ENCODE measurements at places on chromosomes 11 and 22. TPM values are rescaled to one million over a fixed set of nuclear protein-coding genes. Genes with fewer than 3 reads are reported as not detected.

DNA sequence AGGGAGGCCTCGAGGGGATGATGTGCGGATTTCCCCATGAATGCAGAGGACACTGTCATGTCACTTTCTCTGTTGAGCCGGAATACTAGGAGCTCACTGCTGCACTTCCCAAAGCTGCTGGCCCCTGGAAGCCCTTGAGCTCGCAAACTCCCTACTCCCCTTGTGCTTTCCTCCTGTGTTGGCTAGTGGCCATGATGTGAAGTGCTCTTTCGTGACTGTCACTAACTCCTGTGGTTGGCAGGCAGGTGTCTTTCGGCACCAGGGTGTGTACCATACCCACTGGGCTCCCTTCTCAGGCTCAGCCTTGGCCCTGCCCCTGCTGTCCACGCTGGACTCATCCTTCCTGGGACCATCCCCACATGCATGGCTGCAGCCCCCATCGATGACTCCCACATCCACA lies 86.2 kb downstream of the BTBD10 start:
- no peak overlapping the region for H3K27ac ChIP-seq
- no peaks in the 10 kb centered on the region for H3K4me1 ChIP-seq
- no peak overlapping the region for H3K4me3 ChIP-seq
- no peaks in the 10 kb centered on the region for H3K27me3 ChIP-seq
- H3K36me3 ChIP-seq: no peaks in the 10 kb centered on the region

MUC2 gene
- not detected for total RNA-seq

CBLIF gene
- total RNA-seq: not detected

ALX4 gene
- total RNA-seq: 0.03 TPM

DNA sequence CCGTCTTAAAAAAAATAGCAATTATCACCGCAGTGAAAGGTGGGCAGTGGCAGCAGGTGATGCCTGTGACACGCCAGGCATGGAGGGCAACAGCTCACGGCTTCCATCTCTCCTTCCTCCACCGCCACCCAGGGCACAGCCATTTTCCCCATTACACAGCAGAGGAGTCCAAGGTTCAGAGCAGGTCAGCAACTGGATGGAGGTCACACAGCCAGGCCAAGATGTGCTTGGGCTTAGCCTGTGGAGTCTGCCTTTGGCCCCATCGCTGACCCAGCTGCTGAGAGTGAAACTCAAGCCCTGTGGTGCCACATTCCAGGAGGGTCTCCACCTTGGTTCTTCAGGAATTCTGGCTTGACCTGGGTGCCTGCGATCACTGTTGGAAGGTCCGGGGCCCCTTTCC lies 411.1 kb downstream of the SHANK2 start:
- no peak overlapping the region for H3K27ac ChIP-seq
- H3K4me3 ChIP-seq: no peak overlapping the region
- no peaks in the 10 kb centered on the region for H3K36me3 ChIP-seq
- no peaks in the 10 kb centered on the region for H3K4me1 ChIP-seq
- no peak for DNase-seq
- no peaks in the 10 kb centered on the region for H3K27me3 ChIP-seq

GRCh38 chr11:3205261-3206155 lies 13.1 kb downstream of the MRGPRG start:
- no peak for DNase-seq
- no peaks in the 10 kb centered on the region for H3K36me3 ChIP-seq
- H3K27me3 ChIP-seq: no peaks in the 10 kb centered on the region
- H3K27ac ChIP-seq: no peak overlapping the region
- H3K4me3 ChIP-seq: no peak overlapping the region

GRCh38 chr22:40036591-40037225 lies 42.0 kb downstream of the FAM83F start:
- no peak for DNase-seq
- no peak overlapping the region for H3K27ac ChIP-seq
- H3K4me3 ChIP-seq: no peak overlapping the region
- no peaks in the 10 kb centered on the region for H3K4me1 ChIP-seq
- no peaks in the 10 kb centered on the region for H3K36me3 ChIP-seq
- no peaks in the 10 kb centered on the region for H3K27me3 ChIP-seq

DNA sequence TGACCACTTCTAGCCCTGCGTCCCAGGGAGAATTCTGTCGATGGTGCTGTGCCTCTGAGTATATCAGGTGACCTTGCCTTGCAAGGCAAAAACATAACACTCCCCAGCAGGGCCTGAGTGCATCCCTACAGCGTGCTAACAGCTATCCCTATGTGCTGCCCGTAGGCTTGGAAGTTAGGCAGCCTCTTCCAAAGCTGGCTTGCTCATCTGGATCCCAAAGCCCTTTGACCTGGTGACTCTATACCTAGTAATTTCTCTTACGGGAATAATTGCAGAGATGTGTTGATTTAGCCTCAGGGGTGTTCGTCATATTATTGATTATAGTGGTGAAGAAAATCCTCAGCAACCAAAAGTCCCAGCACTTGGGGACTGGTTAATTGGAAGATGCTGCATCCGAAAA lies 32.6 kb upstream of the CRYBB3 start:
- no peak for DNase-seq
- no peak overlapping the region for H3K4me3 ChIP-seq
- H3K36me3 ChIP-seq: no peaks in the 10 kb centered on the region
- H3K4me1 ChIP-seq: no peaks in the 10 kb centered on the region

MMP27 gene
- total RNA-seq: not detected

- no peaks in the 10 kb centered on the region for H3K4me1 ChIP-seq
- H3K4me3 ChIP-seq: no peak overlapping the region
- no peaks in the 10 kb centered on the region for H3K27me3 ChIP-seq
- DNase-seq: no peak
- no peak overlapping the region for H3K27ac ChIP-seq
- H3K36me3 ChIP-seq: no peaks in the 10 kb centered on the region
Observed at GRCh38 chr11:105227363-105227762, 87.8 kb upstream of the CARD18 start.

DNA sequence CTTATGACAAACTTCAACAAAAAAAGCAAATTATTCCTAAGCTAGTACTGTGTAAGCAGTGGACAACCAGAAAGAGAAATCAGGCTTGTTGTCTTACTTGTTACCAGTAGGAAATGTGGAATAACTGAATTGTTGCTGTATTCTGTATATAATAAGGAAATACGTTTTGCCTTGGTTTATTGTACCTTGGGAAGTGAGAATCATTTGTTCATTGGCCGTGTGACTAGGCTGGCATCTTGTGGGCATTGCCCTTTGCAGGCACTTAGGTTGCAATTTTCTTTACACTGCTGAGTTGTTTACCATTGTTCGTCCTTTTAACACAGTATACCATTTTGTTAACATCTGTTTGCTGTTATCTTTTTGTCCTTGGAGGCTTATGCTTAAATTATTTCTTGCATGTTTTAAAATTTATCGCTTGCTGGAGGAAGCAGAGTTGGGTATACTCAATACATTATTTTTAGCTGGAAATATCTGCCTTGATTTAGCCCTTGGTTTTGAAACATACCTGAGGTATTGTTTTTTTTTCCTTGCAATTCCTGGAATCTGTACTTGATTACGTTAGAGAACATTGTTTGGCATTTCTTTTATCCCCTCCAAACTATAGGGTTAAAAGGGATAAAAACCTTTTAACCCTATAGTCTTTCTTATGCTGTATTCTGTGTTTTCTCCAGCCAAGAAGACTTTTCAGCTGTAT lies 109.3 kb downstream of the DDX10 start:
- no peak overlapping the region for H3K27ac ChIP-seq
- DNase-seq: no peak
- H3K4me1 ChIP-seq: peaks cover 4% of the 10 kb centered on the region

DUSP8 gene
- 0.38 TPM for total RNA-seq

DNA sequence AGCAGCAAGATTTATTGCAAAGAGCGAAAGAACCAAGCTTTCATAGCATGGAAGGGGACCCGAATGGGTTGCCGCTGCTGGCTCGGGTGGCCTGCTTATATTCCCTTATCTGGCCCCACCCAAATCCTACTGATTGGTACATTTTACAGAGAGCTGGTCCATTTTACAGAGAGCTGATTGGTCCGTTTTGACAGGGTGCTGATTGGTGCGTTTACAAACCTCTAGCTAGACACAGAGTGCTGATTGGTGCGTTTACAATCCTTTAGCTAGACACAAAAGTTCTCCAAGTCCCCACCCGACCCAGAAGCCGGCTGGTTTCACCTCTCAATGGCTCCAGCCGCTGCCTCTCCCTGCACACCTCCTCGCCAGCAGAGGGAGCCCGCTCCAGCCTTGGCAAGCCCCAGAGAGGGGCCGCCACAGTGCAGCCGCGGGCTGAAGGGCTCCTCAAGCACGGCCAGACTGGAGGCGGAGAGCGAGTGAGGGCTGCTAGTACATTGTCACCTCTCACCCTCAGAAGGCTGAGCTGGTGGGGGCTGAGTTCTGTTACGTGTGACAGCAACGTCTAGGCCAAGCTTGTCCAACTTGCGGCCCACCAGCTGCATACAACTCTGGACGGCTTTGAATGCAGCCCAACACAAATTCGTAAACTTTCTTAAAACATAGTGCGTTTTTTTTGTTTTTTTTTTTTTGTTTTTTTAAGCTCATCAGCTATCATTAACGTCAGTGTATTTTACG lies 8.7 kb downstream of the PTH start:
- H3K4me1 ChIP-seq: no peaks in the 10 kb centered on the region
- no peaks in the 10 kb centered on the region for H3K27me3 ChIP-seq
- H3K4me3 ChIP-seq: no peak overlapping the region

DNA sequence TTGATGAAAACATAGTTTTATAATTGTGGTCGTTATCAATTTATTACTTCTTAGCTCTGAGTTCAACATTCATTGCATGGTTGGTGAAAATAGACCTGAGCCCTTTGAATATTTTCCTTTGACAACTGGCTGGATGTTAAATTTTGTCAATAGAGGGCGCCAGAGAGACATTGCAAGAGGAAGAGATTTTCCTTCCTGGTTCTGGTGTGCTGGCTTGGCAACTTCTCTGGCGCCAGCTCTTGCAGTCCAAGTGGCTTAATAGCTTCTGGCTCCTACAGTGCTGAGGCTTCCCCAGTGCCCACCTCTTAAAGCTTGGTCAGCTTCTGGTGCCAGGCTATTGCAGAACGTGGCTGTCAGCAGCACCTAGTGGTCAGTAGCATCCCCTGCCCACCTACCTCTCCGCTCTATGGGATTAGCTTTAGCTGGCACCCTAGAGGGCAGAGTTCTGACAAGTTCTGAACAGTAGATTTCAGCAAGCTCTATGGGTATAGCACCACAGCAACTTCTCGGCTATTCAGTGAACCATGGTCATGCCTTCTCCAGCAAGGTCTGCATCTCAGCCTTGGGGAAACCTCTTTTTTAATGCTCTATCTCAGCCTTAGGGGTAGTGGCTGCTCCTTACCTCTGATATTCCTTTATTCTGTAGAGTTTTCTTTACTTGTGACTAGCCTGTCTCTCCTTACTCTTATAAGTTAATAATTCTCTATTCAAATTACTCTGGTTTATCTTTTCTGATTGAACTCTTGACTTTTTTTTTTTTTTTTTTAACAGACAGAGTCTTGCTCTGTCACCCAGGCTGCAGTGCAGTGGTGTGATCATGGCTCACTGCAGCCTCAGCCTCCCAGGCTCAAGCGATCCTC lies 59.4 kb downstream of the ACER3 start:
- H3K36me3 ChIP-seq: no peaks in the 10 kb centered on the region
- H3K27ac ChIP-seq: no peak overlapping the region
- no peaks in the 10 kb centered on the region for H3K27me3 ChIP-seq
- peaks cover 3% of the 10 kb centered on the region for H3K4me1 ChIP-seq

- H3K4me1 ChIP-seq: peaks cover 16% of the 10 kb centered on the region
- DNase-seq: no peak
- H3K27me3 ChIP-seq: no peaks in the 10 kb centered on the region
- H3K36me3 ChIP-seq: no peaks in the 10 kb centered on the region
- no peak overlapping the region for H3K27ac ChIP-seq
- no peak overlapping the region for H3K4me3 ChIP-seq
Observed at GRCh38 chr11:57786436-57786835, 24.8 kb downstream of the CTNND1 start.

GRCh38 chr22:49517667-49518185 lies 309.9 kb downstream of the BRD1 start:
- no peak overlapping the region for H3K27ac ChIP-seq
- no peaks in the 10 kb centered on the region for H3K27me3 ChIP-seq
- no peak overlapping the region for H3K4me3 ChIP-seq
- no peak for DNase-seq
- H3K4me1 ChIP-seq: no peaks in the 10 kb centered on the region
- H3K36me3 ChIP-seq: no peaks in the 10 kb centered on the region

- H3K4me3 ChIP-seq: no peak overlapping the region
- no peaks in the 10 kb centered on the region for H3K27me3 ChIP-seq
- H3K27ac ChIP-seq: no peak overlapping the region
- no peaks in the 10 kb centered on the region for H3K4me1 ChIP-seq
- DNase-seq: no peak
- H3K36me3 ChIP-seq: no peaks in the 10 kb centered on the region
Observed at GRCh38 chr11:127733552-127733951, 733.0 kb upstream of the KIRREL3 start.

DNA sequence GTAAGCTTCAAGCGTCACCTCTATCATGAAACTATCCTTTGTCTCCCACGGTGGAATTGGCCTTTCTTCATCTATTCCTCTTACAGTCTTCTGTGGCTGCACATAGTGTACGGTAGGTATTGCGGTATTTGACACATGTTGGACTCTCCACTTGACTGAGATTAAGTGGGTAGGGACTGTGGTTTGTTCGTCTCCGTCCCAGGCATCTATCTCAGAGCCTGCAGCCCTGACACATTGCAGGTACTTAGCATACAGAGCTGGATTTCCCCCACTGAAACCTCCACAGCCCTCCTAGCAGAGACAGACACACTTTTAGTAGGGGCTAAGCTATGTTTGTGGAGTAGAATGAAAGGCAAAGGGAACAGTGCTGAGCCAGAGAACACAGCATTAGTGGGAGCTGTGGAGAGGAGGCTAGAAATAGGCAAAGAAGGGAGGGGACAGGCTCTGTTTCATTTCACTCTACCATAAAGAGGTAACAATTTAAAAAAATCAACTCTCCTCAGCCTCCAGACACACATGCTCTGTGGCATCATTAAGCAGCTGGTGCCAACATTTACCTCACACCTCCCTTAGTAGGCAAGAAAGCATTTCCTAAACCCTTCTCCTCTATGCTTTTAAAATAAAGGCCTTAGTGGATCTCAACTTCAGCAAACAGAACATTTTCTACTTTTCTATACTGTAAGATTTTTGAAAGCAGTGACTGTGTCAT lies 277.5 kb downstream of the KIRREL3 start:
- H3K36me3 ChIP-seq: no peaks in the 10 kb centered on the region
- H3K4me3 ChIP-seq: no peak overlapping the region
- no peaks in the 10 kb centered on the region for H3K27me3 ChIP-seq
- H3K4me1 ChIP-seq: no peaks in the 10 kb centered on the region
- no peak overlapping the region for H3K27ac ChIP-seq

DNA sequence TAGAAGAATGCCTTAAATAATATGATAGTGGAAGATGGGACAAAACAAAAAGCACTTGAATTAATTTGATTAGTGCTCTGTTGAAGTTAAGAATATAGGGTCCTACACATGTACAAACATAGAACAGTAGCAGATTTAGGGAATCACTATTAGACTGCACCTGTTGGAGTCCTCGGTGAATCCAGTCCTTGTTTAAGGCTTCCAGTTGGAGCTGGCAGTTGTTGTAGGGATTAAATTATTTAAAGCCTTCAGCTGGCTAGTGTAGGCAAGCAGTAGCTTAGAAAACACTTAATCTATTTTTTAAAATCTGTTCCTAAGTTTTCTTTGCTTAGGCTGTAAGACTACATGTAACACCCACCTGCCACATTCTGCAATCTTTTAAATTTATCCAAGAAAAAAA lies 24.5 kb upstream of the CSTF3 start:
- no peak overlapping the region for H3K4me3 ChIP-seq
- H3K27ac ChIP-seq: no peak overlapping the region
- H3K4me1 ChIP-seq: no peaks in the 10 kb centered on the region
- no peaks in the 10 kb centered on the region for H3K36me3 ChIP-seq
- no peak for DNase-seq
- H3K27me3 ChIP-seq: no peaks in the 10 kb centered on the region

- H3K4me1 ChIP-seq: peaks cover 23% of the 10 kb centered on the region
- H3K4me3 ChIP-seq: no peak overlapping the region
- no peak for DNase-seq
- H3K36me3 ChIP-seq: no peaks in the 10 kb centered on the region
- H3K27me3 ChIP-seq: no peaks in the 10 kb centered on the region
Observed at GRCh38 chr11:78347956-78348355, 69.7 kb downstream of the GAB2 start.

MS4A4A gene
- total RNA-seq: 41.2 TPM
